ENCODE measurements at places on chromosomes 2 and 18.
A peak's percentile ranks its signal among the peaks of the same experiment; 100 is the strongest.

- no peak for DNase-seq
Measured at GRCh38 chr2:208607694-208608093, 201.1 kb downstream of the PTH2R start.

GRCh38 chr2:75503048-75503607 is 57.6 kb downstream of the EVA1A start:
- DNase-seq, result no peak

GRCh38 chr2:216074794-216075193 is 6.8 kb downstream of the PECR start:
- no peak for DNase-seq

DNA sequence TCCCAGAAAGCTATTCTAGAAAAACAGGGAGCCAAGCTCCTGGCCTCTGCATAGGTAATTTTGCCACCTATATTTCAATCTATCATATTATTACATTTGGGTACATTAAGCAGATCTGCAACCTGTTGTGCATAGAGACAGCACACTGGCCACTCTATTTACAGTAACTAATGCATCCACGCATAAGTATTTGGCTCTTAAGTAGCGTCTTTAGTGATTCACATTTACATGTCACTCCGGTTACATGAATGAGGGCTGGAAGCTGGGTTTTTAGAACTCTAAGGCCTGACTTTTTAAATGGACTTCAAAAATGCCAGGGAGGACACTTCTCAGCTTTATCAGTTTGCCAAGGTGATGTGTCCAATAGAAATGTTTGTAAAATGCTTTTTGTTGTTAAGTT is 97.7 kb downstream of the NYAP2 start:
- no peak for DNase-seq

GRCh38 chr2:224219781-224220180 is 180.7 kb upstream of the SERPINE2 start:
- no peak for DNase-seq

GRCh38 chr2:67994716-67995115 is 68.1 kb downstream of the C1D start:
- DNase-seq, result no peak

GRCh38 chr2:4868466-4868865 is 823.7 kb upstream of the SOX11 start:
- DNase-seq, result no peak

DNA sequence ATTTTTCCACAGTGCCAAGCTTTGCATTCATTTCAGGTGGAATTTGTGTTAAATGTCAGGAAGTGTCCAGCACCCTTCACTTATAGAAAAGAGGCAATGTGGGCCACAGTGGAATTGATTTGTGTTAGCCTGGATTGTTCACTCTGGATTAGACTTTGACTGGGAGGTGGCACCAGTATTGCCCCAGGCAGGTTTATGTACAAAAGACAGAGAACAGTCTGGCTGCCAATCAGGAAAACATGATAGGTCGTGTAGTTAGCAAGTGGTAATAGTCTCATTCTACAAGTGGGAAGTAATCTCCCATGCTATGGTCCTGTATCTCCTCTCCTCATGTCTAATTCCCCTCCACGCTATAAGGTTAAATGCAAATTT is 45.6 kb downstream of the RAB27B start:
- DNase-seq, result no peak

- DNase-seq, result no peak
Measured at GRCh38 chr2:216842636-216843035, 17.2 kb downstream of the TNP1 start.

DNA sequence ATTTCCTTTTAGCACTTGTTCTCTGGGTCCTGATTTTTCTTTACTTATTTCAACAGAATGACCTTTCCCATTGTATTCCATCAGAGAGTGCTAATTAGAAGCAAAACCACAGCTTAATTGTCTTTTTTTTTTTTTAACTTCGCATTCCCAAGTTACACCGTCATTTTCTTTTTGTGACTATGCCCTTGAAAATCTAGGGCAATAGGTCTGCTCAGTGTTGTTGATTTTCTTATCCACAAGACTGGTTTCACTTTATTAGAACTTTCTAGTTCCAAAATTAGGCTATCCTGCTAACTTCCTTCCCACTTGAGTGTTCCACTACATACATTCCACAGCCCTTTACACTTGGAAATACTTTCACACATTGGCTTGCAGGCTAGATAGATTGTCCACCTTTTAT is 18.7 kb upstream of the ADAM17 start:
- no peak for DNase-seq

GRCh38 chr2:227363756-227364155 is 15.3 kb downstream of the TM4SF20 start:
- no peak for DNase-seq

DNA sequence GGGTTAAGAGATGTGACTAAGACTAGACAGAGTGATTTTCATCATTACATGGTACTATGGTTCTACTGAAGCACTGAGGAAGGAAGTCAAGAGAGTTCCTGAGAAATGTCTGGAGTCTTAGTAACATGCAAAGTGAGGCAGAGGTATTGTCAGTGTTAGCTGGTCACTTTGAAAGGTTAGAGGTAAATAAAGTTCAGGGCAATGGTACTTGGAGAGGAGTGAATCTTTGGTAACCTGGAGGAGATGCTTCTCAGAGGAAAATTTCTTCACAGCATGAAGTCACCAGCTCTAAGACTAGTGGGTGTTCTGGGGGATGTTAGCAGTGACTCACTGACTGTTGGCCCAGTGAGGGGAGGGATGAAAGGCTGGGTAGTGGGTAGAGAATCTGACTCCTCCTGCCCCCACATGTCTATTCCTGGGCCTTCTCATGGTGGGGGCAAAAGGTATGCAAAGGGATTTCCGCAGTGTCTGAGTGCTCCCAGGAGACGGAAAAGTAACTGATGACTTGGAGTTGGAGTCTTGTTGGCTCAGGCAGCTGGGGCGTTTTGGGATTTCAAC is 23.3 kb upstream of the IL1RN start:
- no peak for DNase-seq

GRCh38 chr2:238127165-238128060 is 11.1 kb upstream of the KLHL30 start:
- DNase-seq, result no peak

DNA sequence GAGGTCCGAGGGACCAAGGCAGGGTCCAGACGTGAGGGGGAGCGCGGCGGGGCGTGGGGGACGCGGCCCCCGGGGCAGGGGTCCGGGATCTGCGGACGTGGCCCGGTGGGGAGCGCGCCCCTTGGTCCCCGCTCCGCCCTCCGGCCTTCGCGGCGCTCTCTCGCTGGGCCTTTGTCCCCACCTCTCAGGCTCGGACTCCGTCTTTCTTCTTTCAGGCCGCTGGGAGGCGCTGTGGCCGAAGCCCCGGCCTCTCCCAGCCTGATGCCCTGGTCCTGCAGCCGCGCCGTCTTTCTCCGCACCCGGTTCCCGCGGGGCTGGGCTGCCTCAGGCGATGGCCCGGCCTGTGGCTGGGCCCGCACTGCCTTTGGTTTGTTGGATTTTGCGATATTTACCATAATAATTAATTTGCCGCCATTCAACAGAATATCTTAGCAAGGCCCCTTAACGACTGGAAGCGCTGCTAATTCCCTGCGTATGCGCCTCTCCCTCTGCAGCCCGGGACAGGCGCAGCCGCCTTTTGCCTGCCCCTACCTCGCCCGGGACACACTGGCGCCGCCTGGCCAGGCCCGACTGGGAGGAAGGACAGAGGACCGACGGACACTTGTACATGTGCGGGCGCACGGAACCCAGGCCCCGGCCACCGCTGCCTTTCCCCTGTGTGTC is 10.8 kb downstream of the SIX3 start:
- no peak for DNase-seq

DNA sequence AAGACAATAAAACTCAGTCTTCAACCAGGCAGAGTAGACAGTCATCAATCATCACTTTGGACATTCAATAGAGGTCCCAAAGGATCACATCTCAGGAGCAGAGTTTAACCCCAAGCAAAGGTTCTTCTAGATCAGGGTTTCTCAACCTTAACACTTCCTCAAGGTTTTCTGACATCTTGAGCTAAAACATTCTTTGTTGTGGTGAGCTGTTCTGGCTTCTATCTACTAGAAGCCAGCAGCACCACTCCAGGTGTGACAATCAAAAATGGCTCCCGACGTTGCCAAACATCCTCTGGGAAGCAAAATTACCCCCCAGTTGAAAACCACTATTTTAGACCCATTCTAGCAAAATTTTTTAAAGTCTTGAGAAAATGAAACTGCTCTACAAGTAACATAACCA is 22.0 kb downstream of the RTTN start:
- no peak for DNase-seq

DNA sequence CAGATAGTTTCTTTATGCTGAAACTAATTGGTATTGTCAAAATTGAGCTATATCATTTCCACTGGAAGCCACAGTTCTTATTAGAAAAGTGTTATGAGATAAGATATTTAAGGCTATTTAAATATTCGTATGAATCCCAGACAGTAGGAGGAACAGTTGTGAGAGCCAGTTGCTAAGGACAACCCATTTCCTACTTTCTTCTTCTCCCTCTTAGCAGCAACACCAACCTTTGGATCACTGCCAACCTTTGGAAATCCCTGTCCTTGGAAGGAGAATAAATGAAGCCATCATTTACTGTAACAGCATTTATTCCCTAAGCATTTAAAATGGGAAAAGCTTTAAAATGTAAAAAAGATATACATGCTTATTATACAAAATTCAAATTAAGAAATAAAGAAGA is 85.8 kb downstream of the PLCL1 start:
- no peak for DNase-seq

- peak; percentile 32 for DNase-seq
Measured at GRCh38 chr18:74353169-74353775, 37.6 kb downstream of the C18orf63 start.

- DNase-seq, result no peak
Measured at GRCh38 chr2:170362871-170363631, 185.1 kb downstream of the MYO3B start.

- no peak for DNase-seq
Measured at GRCh38 chr2:147223553-147224060, 621.2 kb upstream of the ACVR2A start.

DNA sequence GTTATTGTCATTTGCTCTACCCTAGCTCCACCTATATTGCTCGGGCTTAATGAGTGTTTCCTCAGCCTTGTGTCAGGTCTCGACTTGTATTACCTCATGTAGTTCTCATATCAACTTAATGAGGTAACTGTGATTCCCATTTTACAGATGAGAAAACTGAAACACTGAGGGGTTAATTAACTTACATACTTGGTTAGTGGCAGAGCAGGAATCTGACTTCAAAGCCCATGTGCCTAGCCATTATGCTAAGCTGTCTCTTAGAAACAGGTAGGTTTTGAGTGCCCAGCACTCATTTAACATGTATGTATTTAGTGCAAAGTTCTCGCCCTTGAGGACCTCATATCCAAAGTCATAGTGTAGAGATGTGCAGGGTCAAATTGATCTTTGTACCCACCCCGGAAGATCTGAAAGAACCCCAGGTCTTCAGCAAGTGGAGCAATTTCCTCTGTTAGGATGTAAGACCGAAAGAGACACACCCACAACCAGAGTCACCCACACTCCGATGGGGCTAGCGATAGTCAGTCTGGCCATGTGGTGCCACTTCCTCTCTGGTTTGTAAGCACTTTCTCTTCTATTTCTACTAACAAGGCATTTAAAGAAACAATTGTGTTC is 121.0 kb upstream of the SLC39A10 start:
- peak; percentile 48 for DNase-seq

DNA sequence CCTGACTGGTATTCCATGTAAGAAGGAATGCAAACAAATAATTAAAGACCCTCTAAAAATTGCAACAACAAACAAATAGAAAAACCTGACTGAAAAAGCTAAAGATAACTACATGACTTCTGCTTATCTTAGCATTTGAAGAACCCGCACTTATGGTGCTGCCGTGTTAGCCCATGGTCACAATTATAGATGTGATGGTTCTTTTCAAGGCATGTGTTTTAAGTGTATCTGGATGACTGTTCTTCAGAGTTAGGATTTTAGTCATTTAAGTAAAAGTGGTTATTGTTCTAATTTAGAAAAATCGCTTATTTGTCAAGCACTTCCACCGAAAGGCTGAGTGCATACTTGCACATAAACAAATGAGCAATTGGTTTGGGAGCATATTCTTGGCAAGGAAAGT is 77.3 kb downstream of the CPS1 start:
- DNase-seq, result no peak

- no peak for DNase-seq
Measured at GRCh38 chr18:11512096-11513025, 97.0 kb upstream of the SLC35G4 start.

GRCh38 chr2:100291152-100291970 is 30.9 kb downstream of the LONRF2 start:
- DNase-seq, result peak; percentile 71

GRCh38 chr2:1366546-1367134 is 46.6 kb upstream of the TPO start:
- no peak for DNase-seq

- DNase-seq, result no peak
Measured at GRCh38 chr2:210233487-210233886, 8.2 kb upstream of the ACADL start.

DNA sequence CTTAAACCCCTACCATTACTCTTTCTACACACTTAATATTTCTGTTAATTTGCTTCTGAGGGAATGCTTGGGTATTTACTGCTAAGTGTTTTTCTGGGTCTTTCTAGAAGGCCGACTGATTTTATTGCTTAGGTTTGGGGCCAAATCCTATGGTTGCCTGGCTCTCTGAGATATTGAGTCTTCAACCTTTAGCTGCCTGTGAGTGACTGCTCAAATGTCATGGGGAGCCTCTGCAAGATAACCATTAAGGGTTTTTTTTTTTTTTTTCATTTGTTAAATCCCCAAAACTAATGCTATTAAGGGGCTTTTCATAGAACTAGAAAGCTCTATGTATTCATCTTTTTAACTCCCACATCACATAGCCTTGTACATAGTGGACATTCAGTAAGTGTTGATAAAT is 5.0 kb downstream of the OSBPL6 start:
- DNase-seq, result no peak

DNA sequence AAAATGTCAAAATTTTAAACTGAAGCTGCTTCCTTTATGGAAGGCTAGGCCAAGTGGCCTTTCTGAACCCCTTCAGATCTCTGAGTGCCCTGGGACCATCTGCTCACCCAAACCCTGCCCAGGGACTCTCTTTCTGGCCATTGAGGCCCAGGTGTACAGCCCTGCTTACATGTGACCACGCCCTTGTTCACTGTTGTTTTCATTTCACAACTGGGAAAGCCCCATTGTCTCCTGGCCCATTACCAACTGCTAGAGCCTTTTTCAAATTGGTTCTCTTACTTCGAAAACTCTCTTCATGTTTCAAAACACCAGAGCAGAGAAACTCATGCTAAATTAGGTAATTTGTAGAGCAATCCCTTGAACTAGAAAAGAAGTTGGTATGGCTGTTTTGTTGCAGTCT is 219.5 kb upstream of the TANK start:
- DNase-seq, result no peak

GRCh38 chr18:47754311-47755101 is 176.0 kb downstream of the SMAD2 start:
- no peak for DNase-seq

DNA sequence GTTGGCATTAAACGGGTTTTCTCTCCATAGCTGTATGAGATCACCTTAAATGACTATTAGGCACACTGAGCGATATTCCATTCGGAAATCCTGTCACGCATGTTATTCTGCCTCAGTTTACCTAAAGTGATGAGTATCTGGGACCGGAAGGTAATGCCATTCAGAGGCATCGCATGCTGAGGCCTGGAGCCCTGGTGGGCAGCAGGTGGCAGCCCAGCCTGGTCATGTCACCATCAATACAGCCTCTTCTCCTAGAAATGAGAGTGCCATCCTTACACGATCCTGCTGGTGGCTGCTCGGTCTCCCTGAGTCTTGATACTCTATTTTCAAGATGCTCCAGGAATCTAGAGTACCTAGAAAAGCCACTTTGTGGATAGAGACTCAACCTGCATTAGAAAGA is 119.8 kb downstream of the EIPR1 start:
- no peak for DNase-seq

GRCh38 chr2:16015210-16015902 is 75.0 kb downstream of the MYCN start:
- DNase-seq, result no peak
